HS-5 (cell line): ENCODE measurements at places on chromosomes 2 and 18.

- no peak for DNase-seq
Observed at GRCh38 chr2:84940831-84941412, 30.0 kb upstream of the KCMF1 start.

DNA sequence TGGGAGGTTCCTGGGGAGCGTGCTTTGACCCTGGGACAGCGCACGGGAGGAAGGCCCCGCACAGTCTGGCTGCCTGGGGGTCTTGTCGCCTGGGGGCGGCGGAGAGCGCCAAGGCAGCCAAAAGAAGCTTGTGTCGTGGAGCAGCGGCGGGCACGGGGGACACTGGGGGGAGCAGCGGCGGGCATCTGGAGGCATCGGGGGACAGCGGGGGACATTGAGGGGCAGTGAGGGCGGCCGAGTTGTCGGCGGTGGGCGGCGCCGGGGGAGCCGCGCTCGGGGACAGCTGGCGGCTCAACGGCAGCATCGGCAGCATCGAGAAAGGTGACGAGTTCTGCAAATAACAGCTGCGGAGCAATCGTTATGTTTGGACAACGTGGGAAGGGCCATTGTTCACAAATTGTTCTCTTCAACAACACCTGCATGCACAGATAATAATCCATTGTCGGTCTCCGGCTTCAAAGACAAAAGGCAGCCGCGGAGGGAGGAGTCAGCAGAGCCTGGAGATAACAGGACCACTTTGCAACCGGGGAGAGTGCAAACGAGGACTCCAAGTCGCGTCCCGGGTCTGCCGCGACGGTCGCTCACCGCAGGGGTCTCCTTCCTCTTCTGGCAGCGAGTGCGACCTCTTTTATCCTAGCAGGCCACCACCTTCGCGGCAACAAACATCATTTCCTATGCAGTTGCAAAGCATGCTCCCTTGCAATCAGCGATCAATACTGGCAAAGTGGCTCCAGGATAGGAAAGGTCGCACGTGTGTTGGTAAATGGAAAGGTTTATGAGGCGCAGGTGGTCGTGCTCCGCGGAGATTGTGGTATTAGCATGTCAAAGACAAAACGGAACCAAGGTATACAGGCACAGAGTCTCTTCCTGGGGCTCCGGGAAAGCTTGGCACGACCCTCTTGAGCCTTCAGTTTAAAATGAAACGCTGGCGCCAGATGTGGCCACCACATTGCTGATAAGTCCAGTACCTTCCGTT is 132.3 kb upstream of the DLX2 start:
- DNase-seq: no peak

DNA sequence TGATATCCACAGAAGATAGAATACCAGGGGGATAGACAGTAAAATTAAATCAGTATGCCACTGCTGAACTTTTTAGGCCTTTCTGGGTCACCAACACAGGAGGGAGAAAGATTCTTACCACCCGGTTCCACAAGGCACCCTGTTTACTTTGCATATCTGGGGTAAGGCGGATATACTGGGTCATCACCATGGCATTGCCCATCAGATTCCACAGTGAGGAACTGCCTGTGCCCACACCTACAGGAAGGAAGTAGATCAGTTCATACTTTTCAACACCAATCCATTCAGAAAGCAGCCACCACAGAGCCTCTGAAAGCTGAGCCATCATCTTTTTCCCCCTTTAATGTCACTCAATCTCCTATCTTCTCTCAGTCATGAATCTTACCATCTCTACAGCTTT is 2.0 kb downstream of the LMAN2L start:
- no peak for DNase-seq

DNA sequence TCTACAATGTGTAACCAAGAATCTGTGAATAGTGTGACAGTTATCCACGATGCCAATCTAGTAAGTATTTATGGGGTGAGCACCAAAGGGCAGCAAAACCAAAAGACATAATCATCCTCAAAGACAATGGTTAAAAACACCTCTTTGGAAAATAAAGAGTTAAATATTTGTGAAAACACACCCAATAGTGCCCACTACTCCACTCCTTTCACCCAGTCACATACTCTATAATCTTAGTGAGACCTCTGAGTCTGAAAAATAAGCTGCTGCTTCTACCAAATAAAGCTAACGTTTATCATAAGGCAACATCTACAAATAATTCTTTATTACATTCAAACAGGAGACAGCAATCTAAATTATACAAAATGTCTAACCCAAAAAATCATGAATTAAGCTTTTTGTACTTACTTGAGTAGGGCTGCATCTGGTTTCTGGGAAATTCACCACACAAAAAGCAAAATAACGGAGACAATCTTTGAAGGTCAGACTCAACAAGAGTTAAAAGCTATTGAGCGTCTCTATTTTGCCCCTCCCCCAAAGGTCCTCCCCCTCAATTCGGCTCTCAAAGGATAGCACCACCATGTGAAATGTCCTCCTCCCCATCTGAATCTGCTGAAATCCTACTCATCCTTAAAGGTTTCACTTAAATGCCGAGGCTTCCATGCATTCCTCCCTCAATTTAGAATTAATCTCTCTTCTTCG is 2.0 kb downstream of the RAPH1 start:
- DNase-seq: no peak

DNA sequence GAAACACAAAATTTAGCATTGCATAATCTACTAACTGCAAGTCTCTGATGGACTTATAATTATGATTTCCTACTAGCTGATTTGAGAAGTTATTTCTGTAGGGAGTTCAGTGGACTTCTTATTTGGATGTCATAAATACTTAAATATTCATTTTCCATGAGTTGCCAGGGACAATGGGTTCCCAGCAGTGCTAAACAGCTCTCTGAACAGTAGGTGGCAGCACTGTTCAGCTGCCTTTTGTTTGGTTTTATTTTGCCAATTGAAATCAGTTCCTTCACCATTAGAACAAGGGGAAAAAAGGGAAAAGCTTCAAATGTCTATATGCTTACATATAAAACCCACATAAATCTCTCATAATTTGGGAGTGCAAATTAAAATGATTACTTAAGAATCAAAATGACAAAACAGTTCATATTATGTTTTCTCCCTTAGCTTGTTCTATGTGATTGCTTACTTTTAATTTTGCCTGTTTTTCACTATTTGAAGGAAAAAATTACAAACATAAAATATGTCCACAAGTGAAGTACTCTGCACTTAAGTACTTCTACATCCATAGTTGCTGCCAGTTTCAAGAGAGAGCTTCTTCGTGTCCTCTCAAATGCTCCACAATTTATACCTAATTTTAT is 898.9 kb downstream of the CPS1 start:
- DNase-seq: peak; percentile 44

DNA sequence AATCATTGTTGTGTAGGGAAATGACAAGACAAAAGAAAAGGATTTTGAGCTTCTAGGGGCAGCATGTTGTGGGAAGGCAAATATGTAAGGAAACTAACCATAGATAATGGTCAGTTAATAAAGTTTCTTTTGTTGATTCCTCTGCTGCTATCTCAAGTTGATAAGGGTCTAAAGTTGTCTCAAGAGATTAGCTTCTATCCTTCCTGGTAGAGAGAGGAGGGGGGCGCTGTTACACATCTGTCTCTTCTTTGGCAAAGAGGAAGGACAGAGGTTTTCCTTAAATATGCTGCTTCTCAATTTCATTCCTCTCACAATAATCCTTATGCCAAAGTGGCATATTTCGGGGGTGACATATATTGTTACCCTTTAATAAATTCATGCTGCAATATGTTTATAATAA is 944.0 kb downstream of the DPP10 start:
- DNase-seq: no peak

DNA sequence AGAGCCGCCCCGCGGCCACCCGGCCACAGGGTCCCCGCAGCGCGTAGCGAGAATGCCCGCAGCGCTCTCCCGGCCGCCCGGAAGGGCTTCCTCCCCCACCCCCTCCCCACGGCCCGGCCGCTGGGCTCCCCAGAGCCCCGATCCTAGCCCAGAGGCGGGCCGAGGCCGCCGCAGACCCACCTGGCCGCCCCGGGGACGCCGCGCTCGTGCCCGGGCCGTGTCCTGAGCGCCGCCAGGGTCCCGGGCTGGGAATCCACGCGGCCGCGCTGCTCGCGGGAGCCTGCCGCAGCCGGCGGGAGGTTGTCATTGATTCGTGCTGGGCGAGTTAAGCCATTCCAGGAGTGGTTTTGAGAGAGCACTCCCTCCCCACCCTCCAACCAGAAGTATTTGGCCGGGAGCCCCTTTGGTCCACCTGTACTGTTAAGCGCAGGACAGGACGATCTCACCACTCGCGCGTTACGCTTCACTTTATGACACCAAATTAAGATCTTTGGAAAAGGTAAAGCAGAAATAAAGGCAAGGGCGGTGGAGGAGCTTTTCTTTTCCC is 206.4 kb upstream of the SMAD2 start:
- no peak for DNase-seq

DNA sequence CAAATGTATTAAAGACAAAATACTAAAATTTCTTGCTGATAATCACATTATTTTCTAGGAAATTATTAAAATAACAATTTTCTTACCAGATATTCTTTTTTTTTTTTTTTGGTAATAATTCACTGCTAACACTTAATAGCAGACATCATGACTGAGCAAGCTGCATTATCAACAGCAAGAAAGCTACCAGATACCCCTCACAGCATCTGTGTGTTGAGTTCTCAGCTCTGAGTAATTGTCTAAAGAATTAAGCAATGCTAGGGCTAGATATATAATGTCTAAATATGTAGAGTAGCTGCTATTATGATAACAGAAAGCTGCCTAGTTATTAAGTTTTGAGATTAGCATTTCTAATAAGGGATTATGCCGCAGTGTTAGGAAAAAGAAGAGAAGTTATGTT is 754.3 kb upstream of the PKDCC start:
- DNase-seq: no peak

DNA sequence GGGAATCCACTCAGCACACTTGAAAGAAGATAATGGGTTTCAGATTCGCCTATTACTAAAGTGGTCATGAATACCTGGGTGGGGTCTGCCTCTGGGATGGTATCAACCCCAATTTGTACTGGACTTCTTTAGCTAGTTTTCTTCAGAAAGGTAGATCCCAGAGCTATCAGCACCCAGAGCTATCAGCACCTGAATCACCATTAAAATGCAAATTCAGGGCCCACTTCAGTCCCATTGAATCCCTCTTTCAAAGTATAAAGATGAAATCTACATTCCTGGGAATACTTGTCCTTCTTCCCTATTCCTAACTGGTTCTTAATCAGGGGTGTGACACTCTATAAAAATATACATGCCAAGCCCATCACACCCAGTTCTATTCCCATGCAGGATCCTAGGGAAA is 914.3 kb downstream of the DCC start:
- DNase-seq: no peak

DNA sequence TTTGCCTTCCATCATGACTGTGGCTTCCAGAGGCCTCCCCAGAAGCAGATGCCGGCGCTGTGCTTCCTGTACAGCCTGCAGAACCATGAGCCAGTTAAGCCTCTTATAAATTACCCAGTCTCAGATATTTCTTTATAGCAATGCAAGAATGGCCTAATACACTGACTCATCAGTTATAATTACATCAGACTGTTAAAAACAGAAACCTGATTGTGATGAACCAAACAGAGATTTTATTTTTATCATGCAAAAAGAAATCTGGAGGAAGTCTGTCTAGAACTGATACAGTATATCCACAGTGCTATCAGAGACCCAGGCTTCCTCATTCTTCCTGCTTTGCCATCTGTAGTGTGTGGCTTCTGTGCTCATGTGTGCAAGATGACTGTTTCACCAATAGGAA is 93.4 kb upstream of the MEX3C start:
- DNase-seq: no peak

- no peak for DNase-seq
Observed at GRCh38 chr2:54420524-54421172, 35.5 kb upstream of the SPTBN1 start.

- peak; percentile 22 for DNase-seq
Observed at GRCh38 chr18:25832001-25832604, 258.3 kb downstream of the SS18 start.

DNA sequence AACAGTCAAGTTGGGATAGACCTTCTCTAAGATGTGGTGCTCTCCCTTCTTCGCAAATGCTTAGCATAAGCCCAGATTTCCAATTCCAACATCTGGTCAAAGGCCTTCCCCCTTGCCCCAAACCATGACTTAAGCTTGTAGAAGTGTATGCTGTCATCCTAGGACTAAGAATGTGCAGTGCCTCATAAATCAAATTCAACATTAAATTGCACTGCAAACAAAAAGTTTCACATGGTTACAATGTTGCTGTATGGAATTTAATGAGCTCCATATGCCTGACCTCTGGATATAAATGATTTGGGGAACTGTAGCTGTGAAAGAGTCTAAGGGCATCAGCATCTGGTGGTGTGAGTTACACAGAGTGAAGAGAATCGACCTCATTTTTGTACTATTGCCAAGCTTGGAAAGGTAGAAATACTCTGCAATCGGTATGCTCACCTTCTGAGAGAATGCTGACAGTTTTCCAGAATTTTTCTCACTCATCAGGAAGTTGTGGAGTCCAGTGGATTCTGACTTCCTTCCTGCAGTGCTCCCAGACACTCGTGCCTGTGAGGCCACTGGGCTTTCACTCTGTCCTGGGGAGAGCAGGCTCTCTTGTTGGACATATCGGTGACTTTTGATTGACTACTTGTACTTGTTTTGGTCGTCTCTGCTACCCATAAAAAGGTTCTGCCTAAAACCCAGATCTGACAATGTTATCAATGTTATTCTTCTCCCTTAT is 40.6 kb downstream of the FASTKD2 start:
- DNase-seq: peak; percentile 37

GRCh38 chr2:111062417-111062816 is 58.3 kb upstream of the BCL2L11 start:
- DNase-seq: no peak

DNA sequence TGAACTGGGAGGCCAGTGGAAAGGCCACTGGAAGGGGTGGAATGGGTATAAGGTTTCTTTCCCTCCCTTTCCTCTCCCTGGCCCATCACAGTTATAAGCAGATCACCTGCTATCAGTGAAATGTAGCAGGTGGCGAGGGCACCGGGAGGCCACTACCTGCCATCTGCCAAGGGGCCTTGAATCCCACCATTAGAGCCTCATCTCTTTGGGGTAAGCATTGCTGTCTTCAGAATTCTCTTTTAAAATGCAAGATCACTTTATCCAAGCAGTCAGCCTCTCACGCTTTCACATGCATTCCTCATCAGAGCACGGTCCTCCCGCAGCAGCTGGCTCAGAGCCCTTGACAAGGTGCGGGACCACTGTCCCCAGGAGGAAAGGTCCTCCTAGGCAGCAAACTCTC is 268.5 kb downstream of the CELF4 start:
- DNase-seq: no peak
